SK-N-SH (cell line): ENCODE measurements at places on chromosomes 3 and 15.

DNA sequence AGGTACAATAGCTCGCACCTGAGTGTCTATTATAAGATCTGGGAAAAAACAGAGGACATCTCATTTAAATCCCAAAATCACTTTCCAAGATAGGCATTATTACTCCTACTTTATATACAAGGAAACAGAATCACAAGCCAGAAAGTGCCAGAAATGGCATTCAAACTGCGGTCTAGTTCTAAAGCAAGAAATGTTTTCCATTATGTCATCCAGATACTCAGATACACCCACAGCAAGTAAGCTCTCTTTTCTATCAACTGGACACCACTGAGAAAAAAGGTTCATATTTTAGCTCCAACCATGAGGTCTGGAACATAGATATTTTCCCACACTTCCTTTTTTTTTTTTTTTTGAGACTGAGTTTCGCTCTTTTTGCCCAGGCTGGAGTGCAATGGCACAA is 8.1 kb downstream of the SLC33A1 start:
- DNase-seq: no peak

DNA sequence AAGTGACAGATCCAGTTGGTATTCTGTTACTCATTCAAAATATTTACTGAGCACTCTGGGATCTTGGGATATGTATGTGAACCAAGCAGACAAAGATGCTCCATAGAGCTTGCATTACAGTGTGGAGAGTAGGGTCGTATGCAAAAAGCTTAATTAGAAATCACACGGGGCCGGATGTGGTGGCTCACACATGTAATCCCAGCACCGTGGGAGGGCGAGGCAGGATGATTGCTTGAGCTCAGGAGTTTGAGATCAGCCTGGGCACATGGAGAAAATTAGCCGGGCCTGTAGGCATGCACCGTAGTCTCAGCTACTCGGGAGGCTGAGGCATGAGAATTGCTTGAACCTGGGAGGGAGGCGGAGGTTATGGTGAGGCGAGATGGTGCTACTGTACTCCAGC is 68.7 kb upstream of the MB21D2 start:
- DNase-seq: no peak

GRCh38 chr3:125011941-125012340 is 43.9 kb downstream of the HEG1 start:
- DNase-seq: no peak

- no peak for DNase-seq
Observed at GRCh38 chr3:156378871-156379270, 176.0 kb downstream of the SSR3 start.

GRCh38 chr3:55511895-55512570 is 24.9 kb upstream of the WNT5A start:
- DNase-seq: no peak

DNA sequence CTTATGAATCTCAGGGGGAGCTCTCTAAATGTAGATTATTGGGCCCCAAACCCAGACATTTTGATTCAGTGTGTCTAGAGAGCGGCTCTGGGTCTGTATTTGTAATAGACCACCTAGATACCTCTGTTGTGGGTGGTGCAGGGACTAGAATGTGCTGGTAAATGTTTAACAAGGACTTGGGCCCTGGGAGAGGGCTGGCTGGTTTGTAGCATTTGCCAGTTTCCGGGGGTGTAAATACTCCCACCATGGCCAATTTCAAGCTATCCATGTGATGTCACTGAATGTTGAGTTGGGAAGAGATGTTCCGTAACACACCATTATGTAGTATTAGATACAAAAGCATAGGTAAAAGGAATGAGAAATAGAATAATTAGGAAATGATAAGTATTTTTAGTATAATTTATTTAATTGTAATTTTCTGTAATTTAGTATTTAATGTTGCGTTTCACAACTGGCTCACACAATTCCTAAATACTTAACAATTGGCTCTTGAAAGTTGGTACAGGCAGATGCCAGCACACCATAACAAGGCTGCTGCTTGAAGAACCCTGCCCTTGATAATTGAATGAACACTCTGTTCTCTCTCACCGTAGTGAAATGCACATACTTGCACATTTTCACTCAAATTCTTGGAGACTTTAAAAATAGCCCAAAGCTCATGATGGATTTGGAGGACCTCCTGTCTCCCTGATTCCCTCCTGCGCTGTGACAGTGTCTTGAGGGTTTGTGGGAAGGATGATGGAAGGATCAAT is 359.2 kb upstream of the PROK2 start:
- no peak for DNase-seq

DNA sequence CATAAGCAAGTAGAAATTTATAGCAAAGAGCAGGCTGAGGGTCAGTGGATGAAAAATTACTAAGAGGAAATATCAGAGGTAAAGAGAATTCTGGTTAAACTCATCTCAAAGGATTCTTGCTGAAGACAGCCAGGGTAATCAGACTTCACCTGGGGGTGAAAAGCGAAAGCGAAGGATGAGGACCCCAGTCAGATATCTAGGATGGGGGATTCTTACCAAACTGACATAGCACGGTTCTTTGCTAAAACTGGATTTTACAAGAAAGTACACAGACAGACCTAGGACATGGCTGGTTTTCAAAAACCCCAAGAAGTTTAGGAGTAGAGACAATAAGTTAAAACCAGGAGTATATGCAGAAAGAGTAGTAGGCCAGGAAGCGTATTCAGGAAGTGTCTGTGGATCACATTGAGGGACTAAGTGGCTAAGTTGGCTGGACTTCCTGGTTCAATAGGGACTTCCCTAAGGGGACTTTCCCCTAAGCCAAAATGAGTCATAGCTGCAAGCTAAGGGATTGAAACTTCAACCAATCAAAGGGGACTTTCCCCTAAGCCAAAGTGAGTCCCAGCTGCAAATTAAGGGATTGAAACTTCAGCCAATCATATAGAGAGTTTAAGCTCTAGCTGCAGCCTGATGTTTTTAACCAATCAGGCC is 2.4 kb upstream of the CFAP91 start:
- no peak for DNase-seq

DNA sequence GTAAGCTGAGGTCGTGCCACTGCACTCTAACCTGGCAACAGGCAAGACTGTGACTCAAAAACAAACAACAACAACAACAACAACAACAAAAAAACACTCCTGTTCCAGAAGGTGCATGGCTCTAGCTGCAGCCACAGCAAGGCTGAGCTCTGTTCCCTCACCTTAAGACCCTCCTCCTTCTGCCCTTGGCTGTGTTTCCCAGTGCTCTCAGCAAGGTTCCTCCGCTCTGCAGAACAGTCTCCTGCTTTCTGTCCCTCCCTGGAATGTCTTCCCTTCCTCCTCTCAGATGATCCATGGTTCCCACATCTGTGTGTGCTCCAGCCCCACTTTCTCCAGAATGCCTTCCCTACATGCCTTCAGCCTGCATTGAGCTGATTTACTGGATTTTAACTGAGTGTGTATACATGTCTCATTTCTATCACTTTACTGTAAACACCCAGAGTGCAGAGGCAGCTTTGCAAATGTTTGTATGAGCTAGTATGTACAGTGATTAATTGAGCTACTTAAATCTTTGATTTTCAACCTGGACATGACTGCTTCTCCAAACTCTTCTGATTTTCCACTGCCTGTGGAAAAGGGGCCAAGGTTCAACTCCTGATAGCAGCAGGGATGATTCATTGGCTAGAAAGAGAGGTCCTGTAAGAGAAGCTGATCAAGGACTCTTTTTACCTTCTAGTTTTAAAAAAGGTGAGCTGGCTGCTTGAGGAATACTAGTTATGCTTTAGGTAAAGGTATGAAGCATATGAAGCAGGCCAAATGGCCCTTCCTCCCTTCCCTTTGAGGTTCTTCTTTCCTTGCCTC is 14.7 kb downstream of the ANKUB1 start:
- DNase-seq: no peak

- no peak for DNase-seq
Observed at GRCh38 chr3:21691036-21691435, 60.0 kb downstream of the ZNF385D start.

DNA sequence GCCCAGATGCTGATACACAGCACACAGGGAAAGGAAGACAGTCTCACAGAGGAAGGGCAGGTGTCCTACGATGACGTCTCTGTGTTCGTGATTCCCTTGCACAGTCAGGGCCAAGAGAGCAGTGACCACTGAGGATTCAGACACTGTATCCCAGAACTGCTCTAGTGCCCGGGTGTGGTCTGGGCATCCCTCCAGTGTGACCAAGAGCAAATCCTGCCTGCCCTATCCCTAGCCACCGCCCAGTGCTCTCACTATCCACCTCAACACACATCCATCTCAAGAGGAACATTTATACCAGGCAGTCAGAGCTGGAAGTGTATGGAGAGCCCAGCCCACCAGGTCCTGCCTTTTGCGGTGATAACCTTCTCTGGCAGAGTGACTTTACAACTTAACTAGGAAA is 4.1 kb downstream of the PPM1M start:
- no peak for DNase-seq
